ENCODE measurements at places on chromosomes 6 and 20.

DNA sequence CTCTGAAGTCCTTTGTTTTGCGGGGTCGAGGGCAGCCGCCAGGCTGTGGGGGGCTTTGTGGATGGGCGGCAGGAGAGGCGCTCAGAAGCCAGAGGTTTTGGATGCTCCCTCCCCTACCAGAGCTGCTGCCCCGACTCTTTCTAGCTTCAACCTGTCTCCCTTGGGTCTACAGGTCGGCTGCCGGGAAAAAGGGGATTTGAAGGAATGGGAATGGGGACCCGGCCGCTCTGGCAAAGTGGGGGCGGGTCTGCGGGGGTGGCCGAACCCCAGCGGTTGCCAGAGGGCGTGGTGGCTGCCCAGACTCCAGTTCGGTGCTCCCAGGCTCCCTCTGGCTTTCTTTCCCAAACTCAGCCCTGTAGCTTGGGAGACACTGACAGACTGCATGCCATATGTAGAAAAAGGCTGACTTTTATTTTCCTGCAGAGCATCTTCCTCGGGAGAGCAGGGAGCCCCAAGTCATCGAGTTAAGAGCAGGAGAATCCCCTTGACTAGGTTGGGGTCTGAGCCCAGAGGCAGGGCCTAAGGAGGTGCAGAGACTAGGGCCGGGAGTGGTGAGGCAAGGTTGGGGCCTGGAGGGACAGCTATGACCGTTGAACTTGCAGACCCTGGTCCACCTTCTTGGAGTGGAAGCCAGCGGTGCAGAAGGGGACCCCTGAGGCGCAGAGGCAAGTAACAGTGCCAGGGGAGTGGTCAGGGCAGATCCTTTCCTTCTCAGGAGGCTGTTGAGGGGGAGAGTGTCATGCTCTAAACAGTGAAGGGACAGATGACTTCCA, 1.4 kb upstream of the PPP1R18 start:
- peak; percentile 46 for DNase-seq

GRCh38 chr20:46573788-46574584, 23.5 kb upstream of the OCSTAMP start:
- no peak for DNase-seq

DNA sequence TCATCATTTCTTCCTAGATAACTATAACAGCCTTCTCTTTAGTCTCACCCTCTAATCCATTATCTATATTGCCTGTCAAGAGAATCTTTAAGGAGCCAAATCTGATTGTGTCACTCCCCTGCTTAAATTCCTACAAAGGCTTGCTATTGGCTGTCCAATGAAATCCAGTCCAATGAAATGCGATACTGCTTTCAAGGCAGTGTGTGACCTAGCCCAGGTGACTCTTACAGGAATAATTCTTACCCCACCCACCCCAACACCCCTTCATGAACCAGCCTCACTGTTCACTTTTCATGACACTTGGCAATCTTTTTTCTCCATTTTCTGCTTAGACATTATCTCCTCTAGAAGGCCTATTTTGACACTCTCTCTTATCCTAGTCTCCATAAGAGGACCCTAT, 163.3 kb upstream of the MARCKS start:
- DNase-seq, result no peak

GRCh38 chr6:121951918-121952379, 447.5 kb upstream of the HSF2 start:
- no peak for DNase-seq

DNA sequence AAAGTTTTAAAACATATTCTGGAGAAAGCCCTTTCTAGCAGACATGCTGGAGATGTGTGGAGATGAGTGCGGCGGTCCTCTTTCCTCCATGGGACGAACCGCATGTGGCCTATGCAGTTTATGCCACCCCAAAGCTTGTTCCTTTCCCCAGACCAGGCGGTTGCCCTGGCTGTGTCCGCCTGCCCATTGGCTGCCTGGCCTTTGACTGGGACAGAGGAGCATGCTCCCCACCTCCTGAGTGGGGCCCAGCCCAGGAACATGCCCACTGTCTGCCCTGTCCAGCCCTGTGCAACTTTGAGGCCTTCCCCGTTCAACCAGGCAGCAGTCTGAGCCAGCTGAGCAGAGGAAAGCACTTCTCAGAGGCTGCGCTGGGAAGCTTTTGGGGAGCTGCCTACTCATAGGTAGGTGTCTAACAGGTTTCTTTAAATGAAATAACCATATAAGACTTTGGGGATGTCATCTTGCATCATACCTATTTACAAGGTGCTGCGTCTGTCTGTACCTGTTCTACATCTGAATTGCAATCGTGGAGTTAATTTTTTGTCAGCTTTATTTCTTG, 20.6 kb downstream of the FOXC1 start:
- DNase-seq, result no peak

GRCh38 chr6:39188571-39188970, 40.7 kb downstream of the KCNK5 start:
- DNase-seq, result no peak

DNA sequence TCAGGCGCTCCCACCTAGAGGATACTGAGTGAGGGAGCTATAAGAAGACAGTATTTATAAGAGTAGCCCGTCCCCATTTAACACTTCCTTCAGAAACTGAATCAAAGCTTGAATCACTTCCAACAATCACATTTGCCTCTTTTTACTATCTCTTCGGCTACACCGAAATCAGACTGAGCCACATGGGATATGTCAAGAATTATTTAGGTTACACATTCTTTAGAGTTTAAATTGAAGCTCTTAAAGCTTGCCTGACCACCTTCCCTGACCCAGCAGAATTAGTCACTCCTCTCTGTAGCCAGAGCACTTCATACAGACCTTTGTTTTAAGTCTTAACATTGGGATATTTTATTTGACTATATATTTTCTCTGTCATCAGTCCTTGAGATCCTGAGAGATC, 163.7 kb downstream of the MAFB start:
- no peak for DNase-seq

GRCh38 chr6:80728101-80728750, 621.8 kb downstream of the BCKDHB start:
- DNase-seq, result no peak

DNA sequence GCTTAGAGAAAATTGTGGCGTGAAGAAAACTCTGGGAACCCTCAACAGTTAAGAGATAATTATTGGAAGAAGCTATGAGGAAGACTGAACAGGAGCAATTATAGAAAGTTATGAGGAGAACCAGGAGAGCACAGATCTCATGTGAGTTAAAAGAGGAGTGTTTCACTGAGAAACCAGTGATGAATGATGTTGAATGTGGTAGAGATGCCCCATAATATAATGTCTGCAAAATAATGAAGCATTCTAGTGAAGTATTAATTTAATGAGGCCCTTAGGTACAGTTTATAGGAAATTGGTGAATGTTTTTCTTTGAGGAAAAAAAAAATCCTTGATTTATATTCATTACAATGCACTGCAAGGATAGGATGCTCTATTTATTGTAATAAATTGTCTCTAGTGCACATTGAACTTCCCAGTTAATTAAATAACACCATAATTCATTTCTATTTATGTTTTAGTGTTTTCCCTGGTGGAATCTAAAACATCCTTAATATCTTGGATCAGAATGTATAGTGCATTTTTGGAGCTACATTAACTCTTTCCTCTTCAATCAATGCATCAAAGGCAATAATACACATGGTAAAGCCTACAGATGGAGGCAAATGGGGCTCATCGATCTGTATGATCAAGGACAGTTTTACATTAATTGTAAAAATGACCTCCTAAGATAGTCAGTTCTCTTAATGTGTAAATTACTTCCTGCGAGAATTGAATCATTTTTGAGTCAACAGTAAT, 91.4 kb upstream of the EYS start:
- DNase-seq, result no peak

- DNase-seq, result no peak
Observed at GRCh38 chr6:106084989-106085691, 996 bp upstream of the PRDM1 start.
